ENCODE measurements at places on chromosomes 7 and 10.
A peak's percentile ranks its signal among the peaks of the same experiment; 100 is the strongest.

DNA sequence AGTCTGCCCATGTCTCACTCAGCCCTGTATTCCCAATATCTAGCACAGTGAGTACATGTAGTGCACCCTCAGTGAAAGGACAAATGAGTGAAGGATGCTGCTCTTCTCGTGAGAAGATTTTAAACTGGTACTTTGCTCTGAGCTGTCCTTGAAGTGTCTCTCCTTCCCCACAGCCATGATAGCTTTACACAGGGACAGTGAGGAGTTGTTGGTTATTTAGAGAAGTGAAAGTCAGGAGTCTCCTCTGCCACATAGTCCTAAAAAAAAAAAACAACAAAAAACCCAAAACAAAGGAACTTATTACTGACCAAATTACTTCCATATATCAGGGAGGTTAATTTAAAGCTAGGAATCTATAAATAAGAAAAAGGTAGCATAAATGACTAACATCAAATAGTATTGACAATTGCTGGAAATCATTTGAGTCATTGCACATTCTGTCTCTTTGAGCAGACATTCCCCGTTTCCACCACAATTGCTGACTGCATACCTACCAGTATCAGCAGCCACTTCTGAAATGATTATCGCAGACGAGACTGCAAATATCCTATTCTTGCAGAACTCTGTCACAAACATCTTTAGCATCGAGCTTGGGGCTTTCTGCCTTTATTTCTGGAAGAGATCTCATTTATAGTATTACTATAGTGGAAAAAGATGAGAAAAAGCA lies 202.1 kb downstream of the PTEN start:
- DNase-seq: no peak

GRCh38 chr10:125449571-125449970 lies 233.4 kb downstream of the TEX36 start:
- DNase-seq: no peak

DNA sequence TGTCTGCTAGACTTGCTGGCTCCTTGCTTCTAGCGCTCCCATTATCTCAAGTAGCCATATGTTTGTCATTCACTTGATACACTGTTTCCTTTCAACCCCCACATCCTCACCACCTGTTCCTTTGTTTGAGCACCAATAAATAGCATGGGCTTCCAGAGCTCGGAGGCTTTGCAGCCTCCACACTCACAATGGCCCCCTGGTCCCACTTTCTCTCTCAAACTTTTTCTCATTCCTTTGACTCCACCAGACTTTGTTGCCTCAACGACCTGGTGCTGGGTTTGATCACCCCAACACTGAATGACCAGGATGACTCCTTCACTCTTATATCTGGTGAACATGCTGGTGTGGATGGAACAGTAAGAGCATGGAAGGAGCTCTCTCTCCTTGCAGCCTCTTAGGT lies 114.5 kb upstream of the TRIM24 start:
- no peak for DNase-seq

DNA sequence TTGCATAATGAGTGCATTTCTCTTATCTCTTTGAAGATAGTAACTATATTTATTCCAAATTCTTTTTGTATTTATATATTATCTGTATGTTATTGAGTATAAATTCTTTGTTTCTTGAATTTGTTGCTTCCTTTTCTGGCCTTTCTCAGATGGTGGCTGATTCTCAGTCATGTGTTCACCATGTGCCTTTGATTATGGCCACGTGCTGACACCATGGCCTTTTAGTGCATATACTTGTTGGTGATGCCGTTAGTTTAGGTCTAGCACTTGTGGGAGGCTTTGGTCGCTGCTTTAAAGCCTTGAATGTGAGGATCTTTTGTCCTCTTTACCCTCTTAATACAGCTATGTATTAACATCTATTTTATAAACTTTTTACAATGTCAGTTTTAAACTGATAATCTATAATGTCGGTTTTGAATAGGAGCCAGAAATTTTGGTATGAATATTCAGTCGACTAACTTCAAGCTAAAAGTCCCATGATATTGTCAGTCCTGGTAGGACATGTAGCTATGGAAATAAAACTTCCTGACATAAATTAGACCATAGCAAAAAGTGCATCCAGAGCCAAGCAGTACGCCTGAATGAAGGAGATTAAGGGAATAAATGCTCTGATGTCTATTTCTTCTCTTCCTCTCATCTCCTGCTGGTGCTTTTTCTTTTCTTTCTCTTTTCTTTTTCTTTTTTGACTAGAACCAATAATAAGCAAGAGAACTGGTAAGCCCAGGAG lies 130.3 kb downstream of the GNAI1 start:
- DNase-seq: no peak

DNA sequence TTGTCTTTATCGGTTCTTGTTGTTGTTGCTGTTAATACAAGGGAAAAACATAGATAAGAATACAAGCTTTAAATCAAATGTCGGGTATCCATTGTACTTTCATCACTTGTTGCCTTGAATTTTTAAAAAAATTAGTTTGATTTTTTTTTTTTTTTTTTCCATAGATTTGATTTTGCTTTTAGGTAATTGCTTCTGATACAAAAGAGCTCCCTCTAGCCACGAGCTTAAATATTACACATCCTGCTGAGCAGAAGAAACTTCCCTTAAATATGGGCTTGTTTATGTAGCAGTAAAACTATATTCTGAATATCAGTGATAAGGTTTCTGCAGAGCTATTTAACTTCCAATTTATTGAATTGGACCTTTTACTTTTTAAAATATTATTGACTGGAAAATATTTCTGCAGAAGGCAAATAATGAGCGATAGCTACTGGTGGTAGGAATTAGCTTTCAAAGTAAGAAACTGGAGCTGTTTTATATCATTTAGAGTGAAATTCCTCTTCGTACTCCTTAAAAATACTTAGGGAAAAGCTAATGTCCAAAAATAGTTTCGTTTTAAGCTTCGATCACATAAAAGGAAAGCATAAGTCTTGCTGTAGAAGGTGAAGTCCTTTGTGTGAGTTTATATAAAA lies 216.9 kb downstream of the POLR1F start:
- DNase-seq: no peak

- DNase-seq: no peak
These were observed 132.5 kb upstream of the UNC5B start for GRCh38 chr10:71079761-71080380.

DNA sequence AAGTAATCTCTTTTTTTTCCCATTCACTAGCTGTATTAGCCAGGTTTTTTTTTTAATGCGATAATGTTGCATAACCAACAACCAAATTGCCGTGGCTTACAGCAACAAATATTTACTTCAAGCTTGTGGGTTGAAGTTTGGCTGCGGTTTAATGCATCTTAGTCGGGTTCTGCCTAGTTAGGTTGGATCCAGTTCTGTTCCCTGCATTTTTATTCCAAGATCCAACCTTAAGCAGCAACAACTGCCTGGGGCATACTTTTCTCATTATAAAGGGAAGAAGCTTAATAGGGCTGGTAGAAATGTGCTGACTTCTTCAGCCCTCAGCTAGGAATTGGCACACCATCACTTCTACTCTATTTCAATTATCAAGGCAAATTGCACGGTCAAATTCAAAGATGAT lies 1115.5 kb upstream of the AUTS2 start:
- DNase-seq: no peak

DNA sequence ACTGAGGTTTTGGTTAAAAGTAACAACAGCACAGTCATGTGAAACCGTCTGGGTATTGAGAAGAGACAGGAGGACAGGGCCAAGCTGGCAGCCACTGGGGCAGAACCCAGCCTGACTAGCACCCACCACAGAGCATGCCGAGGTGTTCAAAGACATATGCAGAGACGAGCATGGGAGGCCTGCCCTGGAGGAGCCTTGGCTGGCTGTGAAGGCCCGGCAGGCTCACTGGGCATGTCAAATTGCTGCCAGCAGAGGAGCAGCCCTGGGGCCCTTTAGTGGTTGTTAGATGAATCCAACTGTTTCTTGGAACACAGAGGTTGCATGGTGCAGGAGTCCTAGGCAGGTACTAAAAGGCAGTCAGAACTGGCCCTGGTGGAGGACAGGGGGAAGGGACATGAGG lies 5.0 kb upstream of the GDF2 start:
- no peak for DNase-seq

- DNase-seq: peak; percentile 25
These were observed 44.2 kb downstream of the PDLIM1 start for GRCh38 chr10:95246582-95247051.

DNA sequence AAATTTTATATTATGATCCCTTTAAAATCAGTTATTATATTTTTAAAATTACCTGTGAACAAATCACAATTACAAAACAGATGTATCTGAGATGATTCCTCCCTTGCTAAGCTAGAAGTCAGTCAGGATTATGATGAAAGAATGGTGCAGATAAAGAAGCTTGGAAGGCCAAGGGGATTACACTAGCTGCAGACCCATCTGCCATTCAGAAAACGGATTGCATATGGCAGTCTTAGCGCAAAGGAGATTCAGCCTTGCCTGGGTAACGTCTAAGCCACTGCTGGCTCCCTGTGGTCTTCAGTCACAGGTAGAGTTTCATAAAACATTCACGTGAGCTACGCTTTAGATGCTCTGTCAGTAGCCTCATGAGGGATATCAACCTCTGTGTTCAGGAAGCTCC lies 222.2 kb downstream of the POU6F2 start:
- DNase-seq: no peak

DNA sequence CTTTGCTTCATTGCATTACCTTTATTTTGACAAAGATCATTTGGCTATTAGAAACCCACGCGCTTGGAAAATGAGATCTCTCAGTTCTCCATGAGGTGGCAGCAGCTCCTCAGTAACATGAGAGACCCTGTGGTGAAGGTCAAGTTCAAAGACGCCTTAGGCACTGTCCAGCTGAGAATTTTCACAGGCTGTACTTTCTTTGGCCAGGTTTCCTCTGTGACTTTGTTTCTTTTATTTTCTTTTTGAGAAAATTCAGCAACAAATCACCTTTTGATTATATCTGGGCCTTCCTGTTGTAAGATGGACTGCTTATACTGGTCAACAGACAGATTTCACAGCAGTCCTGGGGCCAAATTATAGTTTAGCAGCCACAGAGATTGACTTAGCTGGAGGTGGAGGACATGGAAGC lies 54.5 kb downstream of the RAB18 start:
- no peak for DNase-seq

GRCh38 chr7:47147213-47147631 lies 434.7 kb downstream of the TNS3 start:
- DNase-seq: no peak

DNA sequence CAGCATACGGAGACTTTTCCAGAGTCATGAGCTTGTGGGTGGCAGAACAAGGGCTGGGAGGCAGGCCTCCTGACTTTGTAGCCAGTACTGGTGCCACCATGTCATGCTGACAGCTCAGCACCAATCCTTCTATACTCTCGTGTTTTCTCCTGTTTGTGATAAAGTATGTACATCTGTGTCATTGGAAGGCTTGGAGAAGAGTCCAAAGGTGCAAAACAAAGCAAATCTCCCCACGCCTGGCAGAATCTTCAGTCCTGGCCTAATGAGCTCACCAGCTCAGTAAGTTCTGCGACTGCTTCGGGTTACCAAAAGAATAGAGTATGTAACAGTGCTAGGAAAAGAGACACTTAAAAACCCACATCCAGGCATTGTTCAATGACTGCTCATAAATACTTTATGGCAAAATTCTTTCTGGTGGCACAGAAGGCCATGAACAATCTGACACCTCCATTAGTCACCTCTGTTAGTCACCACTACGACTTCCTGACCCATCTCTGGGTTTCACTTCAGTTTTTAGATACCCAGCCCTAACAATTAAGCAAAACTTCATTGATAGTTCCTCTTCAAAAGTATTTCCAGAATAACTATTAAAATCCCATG lies 24.5 kb downstream of the STEAP1 start:
- DNase-seq: no peak

DNA sequence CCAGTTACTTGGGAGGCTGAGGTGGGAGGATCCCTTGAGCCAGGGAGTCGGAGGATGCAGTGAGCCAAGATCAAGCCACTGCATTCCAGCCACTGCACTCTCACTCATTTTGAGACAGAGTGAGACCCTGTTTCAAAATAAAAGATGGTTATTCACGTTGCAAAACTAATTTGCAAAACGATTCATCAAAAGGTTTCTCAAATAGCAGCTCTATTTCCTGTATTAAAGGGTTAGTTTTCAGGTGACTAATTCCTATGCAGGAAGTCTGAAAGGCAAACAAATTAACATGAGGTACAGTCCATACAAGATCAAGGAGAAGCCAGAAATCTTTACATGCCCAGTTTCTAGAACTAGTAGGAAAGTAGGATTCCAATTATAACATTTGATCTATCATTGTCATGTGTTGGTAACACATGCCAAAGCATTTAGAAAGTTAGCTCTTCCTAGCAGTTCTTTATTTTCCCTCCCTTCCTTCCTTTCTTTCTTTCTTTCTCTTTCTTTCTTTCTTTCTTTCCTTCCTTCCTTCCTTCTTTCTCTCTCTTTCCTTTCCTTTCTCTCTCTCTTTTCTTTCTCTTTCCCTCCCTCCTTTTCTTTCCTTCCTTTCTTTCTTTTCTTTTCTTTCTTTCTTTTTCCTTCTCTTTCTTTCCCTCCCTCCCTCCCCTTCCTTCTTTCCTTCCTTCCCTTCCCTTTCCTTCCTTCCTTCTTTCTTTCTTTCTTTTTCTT lies 49.3 kb downstream of the DENND2A start:
- DNase-seq: no peak

DNA sequence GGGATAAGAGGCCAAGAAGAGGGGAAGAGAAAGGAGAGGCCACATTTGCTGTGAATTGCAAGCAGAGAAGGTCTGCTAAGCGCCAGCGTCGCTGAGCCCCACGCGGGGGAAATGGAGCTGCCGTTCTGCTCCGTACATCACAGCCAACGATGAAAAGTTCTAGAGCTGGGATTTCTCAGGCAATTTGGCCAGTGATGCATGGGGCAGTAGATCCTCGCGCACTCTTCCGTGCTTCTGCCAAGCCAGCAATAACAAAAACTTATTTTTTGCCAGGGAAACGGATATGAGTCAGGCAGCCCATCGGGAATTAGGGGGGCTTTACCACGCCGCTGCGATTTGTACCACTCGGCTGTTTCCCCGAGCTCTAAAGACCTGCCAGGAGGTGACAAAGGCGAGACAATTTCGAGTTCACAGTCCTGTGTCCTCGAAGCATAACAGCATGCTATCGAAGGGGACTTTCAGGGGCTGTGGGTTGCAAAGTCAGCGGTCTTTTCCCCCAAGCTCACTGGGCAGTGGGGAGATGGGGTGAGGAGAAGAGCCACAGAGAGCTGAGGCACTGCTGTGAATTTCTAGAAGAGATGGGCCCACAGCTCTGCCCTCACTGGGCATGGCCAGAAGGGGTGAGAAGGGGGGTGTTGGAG lies 30.0 kb upstream of the SLF2 start:
- DNase-seq: no peak

GRCh38 chr7:150961510-150962289 lies 16.4 kb downstream of the KCNH2 start:
- no peak for DNase-seq

GRCh38 chr7:115037128-115037802 lies 115.4 kb downstream of the MDFIC start:
- DNase-seq: no peak

- DNase-seq: no peak
These were observed 11.8 kb downstream of the NT5C3A start for GRCh38 chr7:33050535-33051318.

All from activated naive CD4-positive, alpha-beta T cell (primary cell).